GM19239 (cell line): ENCODE measurements at places on chromosomes 11 and 22.

DNA sequence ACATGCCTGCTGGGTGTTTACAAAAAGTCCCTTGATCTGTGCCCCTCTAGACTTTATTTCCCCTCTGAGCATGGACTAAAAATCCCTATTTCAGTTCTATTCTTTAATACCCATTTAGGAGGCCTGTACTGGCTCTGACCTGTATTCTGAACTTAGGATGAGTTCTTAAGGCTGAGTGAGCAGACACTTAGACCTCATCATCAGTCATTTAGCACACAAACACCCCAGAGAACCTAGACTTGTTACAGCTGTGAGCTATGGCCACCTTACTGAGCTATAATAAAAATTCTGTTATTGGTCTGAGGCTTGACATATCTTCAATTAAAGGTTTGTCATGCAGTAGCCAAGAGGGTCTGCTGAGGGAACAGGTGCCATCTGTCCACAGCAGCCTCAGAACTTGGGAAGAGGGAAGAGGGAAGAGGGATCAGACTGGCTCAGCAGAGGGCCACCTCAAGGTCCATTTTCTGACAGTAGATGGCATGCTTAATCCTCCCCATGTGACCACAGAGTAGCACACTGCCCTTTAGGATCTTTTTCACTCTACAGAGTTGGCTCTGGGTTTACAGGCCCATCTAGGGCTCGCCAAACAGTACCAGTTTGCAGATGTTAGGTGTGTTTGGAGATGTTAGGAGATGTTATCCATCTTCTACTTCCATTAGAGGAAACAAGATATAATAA is 30.2 kb upstream of the RRM1 start:
- no peak for DNase-seq

- DNase-seq = no peak
Observed at GRCh38 chr11:117391181-117391580, 63.5 kb downstream of the CEP164 start.

GRCh38 chr11:86176165-86176884 is 68.2 kb upstream of the EED start:
- no peak for DNase-seq

DNA sequence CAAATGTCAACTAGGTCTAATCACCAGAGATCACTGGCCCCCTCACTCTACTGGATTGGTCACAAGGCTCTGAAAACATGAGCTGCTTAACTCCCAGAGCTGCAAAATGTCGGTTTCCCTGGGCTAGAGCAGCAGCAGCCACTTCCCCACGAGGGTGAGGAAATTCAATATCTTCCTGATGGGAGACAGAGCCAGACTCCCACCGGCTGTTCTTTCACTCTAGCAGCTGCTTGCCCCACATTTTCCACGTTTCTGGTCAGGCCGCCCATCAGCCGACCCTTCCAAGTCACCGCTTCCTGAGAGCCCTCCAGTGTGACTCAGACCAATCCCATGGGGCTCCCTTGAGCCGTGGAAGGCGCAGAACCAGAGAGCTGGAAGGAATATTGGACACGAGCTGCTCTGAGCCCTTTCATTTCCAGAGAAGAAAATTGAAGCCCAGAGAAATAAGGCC is 227.0 kb downstream of the ADAMTS15 start:
- no peak for DNase-seq

DNA sequence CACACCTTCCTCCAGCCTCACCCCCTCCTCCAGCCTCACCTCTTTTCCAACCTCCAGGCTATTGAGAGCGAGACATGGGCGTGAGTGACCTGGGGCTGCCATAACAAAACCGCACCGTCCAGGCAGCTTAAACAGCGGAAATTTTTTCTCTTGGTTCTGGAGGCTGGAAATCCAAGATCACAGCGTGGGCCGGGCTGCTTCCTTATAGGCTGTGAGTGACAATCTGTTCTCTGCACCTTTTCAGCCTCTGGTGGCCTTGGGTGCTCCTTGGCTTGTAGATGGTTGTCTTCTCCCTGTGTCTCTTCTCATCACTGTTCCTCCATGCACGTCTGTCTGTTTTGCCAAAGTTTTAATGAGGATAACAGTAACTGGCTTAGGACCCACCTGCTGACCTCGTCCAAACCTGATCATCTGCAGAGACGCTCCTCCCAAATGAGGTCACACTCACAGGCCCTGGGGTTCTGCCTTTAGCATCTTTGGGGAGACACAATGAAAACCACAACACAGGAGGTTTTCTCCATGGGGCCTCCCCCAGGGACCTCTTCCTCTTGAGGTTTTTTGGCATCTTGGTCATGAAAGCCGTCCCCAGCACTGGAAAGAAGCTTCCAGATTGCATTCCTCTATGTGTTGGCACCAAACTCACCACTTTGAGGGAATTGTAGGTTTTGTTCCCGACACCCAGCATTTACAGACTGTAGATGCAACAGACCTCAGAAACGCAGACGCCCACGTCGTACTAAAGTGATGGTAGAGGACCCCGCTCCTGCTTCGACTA is 878.1 kb downstream of the BRD1 start:
- DNase-seq = no peak

GRCh38 chr11:110450246-110450645 is 20.5 kb downstream of the FDX1 start:
- no peak for DNase-seq

DNA sequence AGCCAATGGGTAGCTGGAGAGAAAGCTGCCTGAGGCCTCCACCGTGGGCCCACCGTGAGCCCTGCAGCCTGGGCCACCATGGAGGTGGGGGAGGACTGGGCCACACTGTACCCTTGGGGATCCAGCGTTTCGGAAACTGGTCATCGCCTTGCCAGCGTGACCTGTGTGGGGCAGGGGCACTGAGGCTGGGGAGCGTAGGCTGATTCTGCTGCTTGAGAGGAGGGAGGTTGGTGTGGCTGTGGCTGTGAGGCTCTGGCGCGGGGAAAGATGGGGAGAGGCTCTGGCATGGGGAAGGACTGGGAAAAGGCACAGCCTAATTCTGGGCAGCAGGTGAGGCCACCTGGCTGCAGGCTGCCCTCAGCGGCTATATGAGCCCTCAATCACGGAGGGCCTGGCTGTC is 12.6 kb upstream of the TTLL12 start:
- no peak for DNase-seq

GRCh38 chr11:87260811-87261210 is 223.1 kb downstream of the TMEM135 start:
- DNase-seq = no peak

GRCh38 chr11:123356539-123356938 is 73.5 kb upstream of the GRAMD1B start:
- no peak for DNase-seq

DNA sequence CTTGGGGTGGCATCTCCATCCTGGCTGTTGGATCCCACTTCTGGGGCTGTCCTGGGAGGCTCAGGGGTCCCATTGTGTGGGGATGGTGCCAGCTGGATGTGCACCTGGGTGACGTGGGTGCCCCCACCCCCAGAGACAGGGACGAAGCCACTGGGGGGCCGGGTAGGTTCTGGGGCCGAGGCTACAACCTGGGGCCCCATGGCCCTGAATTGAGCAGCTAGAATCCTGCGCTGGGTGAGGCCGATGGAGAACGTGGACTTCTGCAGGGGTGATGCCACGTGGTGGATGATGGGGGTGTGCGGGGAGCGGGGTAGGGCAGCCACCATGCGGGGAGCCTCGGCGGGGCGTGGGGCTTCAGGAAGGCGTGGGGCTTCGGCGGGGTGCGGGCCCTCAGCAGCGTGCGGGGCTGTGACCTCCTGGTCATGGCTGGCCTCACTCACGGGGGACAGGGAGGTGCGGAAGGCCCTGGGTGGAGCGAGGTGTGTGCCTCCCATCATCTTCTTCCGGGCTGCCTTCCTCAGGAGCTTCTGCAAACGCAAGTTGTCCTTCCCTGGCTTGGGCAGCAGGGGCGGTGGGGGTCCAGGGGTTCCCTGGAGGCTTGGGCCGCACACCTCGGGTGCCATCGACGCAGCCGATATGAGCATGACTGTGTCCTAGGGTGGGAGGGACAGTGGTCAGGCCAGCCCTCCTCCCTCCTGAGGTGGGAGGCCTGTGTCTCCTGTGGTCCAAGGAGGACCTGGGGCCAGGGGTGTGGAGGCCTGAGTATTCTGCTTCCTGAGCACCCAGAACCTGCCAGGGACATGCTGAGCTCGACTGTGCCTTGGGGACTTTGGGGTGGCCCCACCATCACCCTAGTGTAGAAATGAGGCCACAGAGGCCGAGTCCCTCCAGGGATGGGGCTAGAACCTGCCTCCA is 1.5 kb downstream of the PRR33 start:
- DNase-seq = no peak

GRCh38 chr11:11348303-11348702 is 4.7 kb downstream of the CSNK2A3 start:
- DNase-seq = no peak

- no peak for DNase-seq
Observed at GRCh38 chr11:19813158-19813879, 100.7 kb downstream of the NAV2 start.

DNA sequence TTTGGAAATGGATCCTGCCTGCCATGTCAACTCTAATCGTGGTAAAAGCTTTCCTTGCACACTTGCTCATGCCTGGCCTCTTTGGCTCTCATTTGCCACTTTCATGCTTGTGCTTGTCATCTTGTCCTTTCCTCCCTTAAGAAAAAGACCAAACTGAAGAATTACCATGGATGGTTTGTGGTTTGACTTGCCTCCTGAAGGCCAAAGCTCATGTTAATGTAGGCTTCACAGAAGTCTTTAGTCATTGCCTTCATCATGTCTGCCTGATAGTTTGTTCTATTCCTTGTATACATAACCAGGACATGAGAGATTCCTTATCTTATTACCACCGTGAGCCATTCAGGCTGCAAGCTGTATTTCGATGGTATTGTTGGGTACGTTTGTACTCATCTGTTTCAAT is 17.3 kb downstream of the TEAD1 start:
- no peak for DNase-seq

GRCh38 chr22:44382116-44383038 is 69.6 kb upstream of the SHISAL1 start:
- no peak for DNase-seq

- DNase-seq = no peak
Observed at GRCh38 chr11:69459848-69460539, 21.5 kb upstream of the LINC01488 start.

DNA sequence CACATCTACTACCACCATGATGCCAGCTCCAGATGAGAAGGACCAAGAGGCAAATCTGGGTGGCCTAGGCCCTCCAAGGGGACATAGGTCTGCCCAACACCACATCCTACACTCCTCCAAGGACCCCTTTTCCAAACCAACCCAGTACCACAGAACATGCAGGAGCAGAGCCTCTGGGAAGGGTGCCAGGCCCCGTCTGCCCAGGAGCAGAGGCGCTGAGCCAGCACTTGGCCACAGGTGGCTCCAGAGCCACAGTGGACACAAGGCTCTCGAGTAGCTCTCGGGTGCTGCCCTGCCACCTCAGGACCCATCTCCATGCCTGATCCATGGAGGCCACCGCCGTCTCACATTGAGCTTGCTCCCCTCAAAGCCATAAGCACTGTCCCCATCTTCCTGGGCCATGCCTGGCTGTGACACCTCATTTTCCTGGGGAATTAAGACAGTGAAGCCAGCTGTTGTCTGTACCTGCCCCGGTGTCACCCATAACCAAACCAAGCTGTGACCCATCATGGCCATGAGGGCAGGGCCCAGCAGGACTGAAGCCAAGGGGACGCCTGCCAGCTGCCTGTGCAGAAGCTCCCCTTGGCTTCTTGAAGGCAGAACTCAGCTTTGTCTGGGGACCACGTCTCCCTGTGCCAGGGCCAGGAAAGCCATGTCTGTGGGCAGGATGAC is 7.4 kb downstream of the MOB2 start:
- no peak for DNase-seq

- DNase-seq = no peak
Observed at GRCh38 chr11:31419138-31419537, 49.5 kb downstream of the DNAJC24 start.

GRCh38 chr11:68214173-68215086 is 1.3 kb upstream of the KMT5B start:
- no peak for DNase-seq

- no peak for DNase-seq
Observed at GRCh38 chr11:121063728-121064127, 37.3 kb upstream of the TECTA start.

- no peak for DNase-seq
Observed at GRCh38 chr11:42806191-42806590, 505.6 kb upstream of the API5 start.

DNA sequence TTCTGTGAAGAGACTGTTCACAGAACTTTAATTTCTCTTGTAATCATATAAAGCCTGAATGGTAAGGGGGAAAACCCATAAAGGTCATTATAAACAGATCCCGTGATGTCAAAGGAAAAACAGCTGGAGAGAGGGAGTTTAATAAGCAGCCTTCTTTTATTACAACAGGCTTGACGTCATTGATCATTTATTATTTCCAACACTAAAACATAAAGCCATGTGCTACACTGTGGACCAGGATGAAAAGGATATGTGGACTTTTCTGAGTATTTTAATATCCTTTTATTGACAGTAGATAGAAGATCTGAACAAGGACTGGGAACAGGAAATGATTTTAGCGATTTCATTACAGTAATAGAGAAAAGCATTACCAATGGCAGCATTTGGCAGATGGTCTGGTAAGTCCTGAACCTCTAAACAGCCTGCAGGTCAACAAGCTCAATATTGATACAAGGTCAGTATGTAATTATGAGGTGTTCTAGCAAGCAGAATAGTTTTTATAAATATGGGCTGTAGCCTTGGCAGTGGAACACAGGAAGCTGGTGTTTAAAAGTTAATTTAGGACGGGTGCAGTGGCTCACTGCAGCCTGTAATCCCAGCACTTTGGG is 25.1 kb upstream of the TPH1 start:
- no peak for DNase-seq

DNA sequence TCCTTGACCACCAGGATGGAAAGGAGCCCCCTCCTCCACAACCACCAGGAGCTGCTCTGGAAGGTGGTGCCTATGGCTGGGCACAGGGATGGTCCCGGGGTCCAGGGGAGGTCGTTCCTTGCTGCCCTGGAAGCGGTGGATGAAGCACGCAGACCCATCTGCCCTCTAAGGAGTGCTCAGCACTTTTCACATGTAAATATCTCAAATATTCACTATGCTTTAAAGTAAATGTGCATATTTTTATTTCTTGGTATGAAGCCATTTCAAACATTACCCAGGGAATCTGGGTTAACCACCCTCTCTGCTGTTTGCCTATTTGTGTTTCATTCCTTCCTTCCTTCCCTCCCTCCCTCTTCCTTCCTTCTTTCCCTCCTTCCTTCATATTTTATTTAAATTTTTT is 21.7 kb downstream of the SPATA19 start:
- no peak for DNase-seq

DNA sequence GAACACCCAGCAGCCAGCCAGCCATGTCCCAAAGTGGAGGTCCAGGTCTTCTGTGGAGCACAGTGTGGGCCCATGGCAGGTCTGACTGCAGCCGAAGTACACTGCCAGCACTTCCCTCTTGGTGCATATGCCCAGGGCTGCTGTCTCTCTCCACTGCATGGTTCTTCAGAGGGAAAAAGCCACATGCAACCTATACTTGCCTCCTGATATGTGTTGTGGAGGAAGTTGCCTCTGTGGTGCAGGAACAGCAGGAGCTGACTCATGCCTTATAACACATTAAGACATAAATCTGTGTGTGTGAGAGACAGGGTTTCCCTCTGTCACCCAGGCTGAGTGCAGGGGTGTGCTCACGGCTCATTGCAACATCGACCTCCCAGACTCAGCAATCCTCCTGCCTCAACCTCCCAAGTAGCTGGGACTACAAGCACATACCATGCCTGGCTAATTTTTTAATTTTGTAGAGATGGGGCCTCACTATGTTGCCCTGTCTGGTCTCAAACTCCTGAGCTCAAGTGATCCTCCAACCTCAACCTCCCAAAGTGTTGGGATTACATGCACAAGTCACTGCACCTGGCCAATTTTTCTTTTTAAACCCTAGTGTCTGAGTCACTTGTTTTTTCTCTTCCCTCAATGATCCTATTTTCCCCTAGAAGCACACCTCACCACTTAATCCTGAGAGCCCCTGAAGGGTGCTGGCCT is 98.8 kb downstream of the MPPED2 start:
- no peak for DNase-seq
